ENCODE measurements at places on chromosomes 4 and X. TPM values are rescaled to one million over a fixed set of nuclear protein-coding genes. Genes with fewer than 3 reads are reported as not detected.

DNA sequence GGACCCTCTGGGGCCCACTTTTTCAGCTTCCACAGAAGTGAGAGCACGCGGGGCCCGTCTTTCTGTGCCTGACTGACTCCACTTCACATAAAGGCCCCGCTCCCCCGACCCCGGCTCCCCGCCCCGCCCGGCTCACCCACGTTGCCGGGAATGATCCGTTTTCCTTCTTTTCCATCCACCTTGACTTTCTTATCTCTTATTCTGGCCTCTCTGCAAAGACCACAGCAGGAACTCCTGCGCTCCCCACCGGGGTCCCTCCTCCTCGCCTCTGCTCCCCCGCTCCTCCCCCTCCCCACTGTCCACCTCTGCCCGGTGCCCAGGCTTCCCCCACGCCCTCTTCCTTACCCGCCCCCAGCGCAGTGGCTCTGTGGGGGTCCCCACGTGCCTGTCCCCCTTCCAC lies 54.2 kb upstream of the CLDN24 start:
- DNase-seq: no peak

DNA sequence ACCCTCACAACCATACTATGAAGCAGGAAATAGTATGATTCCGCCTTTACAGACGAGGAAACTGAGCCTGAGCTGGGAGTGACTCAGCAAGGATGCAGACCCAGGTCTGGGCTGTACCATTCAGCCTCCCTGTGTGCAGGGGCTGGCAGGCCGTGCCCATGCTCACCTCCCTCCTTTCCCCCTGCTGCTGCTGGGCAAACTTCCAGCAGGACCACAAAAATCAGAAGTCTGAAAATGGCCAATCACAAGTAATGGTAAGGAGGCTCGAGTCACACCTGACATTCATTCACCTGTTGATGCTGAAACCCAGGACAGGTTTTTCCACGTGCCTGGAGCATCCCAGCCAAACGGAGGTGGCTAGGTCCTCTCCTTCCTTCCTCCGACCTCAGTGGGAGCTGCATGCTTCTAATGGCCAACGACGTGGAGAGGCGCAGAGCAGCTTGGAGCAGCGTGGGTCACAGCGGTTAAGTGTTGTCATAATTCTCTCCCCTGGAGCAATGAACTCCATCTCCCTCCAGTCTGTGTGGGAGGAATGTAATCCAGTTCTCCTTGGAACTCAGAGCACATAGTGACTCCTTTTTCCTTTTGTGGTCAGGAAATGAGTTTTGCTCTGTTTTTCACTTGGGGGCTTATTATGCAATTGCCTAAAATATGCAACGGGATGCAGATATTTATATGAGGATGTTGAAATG lies 371.7 kb downstream of the BCOR start:
- no peak for DNase-seq

GRCh38 chr4:74335341-74336021 lies 27.2 kb downstream of the EPGN start:
- no peak for DNase-seq

GRCh38 chr4:107896158-107896645 lies 35.1 kb upstream of the CYP2U1 start:
- no peak for DNase-seq

DNA sequence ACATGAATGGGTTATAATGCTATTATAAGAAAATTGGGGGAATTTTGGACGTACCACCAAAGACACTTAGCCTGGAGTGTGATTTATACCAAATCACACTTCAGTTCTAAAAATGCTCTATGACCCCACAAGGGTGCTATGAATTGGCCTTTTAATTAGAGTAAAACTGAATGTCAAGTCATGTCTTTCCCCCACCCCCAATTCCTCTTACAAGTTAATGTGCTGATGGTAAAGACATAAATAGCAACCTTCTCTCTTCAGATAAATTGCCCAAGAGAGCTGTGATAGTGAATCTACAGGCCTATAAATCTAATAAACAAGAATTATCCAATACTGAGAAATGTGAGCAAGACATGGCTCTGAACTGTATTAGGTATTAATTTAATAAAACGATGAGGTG lies 78.8 kb downstream of the RNF150 start:
- DNase-seq: no peak

DNA sequence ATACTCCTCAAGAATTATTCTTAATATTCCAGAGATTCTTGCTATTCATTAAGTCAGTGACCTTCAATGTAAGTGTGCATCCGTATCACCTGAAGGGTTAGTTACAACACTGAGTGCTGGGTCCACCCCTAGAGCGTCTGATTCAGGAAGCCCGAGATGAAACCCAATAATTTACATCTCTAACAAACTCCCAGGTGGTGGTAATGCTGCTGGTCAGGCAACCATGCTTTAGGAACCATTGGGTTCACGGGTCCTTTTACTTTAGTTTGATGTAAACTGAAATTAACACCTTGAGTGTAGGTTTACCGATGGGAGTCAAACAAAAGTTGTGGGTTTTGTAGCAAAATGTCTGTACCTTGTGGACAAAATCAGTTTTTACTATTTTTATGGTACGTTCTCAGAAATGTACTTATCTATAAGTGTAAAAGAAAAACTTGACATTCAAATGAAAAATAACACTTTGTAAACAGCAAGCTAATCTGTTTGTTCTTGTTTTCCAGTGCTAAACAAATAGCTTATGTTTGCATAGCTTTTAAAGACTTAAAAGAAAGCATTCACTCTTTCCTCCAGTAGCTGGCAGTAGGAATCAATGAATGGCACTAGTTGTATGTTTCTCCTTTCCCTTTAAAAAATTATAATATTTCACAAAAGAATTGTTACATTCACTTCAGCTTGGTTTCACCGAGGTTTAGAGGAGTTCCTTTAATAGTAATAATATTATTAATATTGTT lies 32.7 kb downstream of the ACE2 start:
- DNase-seq: no peak

- no peak for DNase-seq
Observed at GRCh38 chr4:163609019-163609418, 114.5 kb downstream of the TMA16 start.

- DNase-seq: no peak
Observed at GRCh38 chrX:134026565-134027311, 41.3 kb upstream of the GPC3 start.

- no peak for DNase-seq
Observed at GRCh38 chr4:186148336-186148975, 42.9 kb upstream of the CYP4V2 start.

GRCh38 chr4:127880763-127881562 lies at the start of gene PLK4:
TSS of gene PLK4 (plus strand) at chr4:127880893. CDS start at chr4:127881135, 242 bp downstream.
- DNase-seq: peak; percentile 91

GRCh38 chr4:48841045-48841827 lies 10.3 kb downstream of the OCIAD1 start:
- DNase-seq: no peak

DNA sequence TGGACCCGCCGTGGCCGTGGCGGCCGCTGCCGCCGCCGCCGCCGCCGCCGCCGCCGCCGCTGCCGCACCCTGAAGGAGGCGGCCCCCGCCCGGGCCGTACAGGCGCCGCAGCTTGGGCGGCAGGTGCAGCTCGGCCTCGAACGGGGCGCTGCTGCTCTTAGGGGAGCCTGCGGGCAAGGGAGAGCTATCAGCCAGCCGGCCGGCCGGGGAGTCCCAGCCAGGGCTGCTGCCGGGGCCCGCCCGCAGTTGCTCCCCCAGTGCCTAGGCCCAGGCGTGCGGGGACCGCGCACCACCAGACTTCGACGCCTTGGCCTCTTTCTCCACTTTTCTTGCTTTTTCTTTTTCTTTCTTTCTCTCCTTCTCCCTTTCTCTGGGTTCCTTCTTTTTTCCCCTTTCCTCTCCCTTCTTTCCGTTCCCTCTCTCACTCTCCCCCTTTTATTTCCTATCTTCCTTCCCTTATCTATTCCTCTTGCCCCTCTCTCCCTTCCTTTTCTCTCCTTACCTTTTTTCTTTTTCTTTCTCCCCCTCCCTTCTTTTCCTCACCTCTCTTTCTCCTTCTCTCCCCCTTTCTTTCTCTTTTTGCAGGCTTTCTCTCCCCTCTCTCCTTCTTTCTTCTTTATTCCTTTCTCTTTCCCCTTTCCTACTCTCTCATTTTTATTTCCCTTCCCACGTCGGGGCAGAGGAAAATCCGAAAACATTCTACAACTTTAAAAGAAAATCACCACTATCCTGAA lies 2.0 kb downstream of the ARX start:
- no peak for DNase-seq

DNA sequence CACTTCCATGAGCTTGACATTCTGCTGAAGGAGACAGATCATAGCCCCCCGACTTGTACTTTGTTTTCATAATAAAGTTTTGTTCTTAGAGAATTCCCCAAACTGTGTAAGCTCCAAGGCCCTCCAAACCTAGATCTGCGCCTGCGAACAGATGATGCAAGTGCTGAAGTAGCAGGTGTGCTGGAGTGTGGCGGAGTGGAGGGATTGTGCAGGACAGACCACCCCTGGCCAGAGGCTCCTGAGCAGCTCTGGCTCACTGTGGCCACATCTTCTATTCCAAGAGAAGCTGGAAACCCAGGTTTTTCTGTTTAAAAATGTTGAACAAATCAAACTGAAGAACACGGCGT lies 46.4 kb downstream of the TBC1D14 start:
- DNase-seq: no peak

DNA sequence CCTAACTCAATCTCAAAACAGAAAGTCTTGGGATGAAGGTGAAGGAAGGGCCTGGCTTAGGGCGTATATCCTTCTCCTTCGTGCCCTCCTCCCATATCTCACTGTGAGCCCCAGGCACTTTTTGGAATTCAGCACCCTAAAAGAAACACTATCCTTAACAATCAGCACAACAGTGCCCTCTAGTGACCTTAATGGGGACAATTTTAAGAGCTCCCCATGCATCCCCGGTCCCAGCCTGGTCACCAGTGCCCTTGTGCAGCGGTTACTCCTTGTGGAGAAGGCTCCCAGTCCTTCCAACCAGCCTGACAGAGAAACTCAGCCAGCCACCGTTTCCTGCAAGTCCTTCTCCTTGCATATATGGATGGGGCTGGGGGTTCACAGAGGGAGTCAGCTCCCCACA lies 4.2 kb downstream of the PAK3 start:
- no peak for DNase-seq

DNA sequence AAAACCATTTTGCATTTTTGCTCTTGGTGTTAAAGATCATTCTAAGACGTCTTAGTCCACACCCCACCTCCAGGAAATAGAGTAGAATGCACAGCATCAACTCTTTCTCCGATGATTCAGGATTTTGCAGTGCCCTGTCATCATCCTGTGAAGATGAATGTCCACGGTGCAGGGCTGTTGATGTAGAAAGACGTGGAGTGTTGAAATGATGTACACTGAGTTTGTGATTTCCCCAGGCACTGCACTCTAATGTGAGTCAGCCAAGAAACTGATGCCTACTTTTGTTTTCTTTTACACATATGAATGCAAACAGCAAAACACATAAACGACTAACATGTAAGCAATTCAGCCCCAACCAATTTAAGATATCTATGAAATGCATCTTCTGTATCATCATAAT lies 10.5 kb downstream of the LGI2 start:
- DNase-seq: no peak

GRCh38 chr4:153448003-153448731 lies 18.0 kb upstream of the TMEM131L start:
- DNase-seq: no peak

DNA sequence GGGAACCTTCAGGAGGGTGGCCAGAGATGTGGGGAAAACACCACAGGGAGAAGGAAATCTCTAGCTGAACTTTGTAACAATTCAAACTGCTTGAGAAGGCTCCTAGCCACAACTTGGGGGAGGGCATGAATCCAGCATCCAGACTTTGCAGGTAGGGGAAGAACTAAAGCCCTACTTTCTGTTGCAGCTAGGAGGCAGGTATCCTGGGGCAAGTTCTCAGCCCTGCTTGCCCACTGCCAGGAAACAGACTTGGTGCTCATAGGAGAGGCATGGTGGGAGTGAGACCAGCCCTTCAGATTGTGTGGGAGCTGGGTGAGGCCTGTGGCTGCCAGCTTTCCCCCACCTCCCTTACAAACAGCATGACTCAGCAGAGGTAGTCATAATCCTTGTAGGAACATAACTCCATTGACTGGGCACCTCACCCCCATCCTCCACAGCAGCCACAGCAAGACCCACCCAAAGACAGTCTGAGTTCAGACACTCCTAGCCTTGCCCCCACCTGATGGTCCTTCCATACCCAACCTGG lies 209.5 kb upstream of the CPEB2 start:
- no peak for DNase-seq

DNA sequence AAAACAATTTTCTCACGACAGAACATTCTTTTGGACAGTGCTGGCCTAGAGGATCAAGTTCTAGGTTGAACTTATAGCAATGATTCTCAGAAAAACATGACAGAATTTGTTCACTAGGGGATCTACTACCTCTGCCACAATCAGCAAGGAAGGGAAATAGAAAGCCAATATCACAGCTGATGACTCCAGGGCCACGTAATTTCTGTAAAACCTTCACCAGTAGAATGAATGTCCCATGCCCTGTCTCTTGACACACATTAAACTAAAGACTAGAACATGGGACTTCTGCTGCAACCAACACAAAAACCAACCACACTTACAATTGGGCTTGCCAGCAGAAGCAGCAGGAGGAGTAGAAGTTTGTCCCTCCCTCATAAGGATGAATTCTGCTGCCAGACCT lies 86.0 kb upstream of the NPFFR2 start:
- DNase-seq: no peak

Gene NDP
- not detected for total RNA-seq

Gene SRPX2
- not detected for total RNA-seq

Gene PRR32
- not detected for total RNA-seq

Gene MPC1L
- total RNA-seq: not detected

Gene F8A1
- 44.3 TPM for total RNA-seq

Gene FGFR3
- 0.08 TPM for total RNA-seq

Gene PDCL2
- not detected for total RNA-seq

Gene LONRF3
- 5.8 TPM for total RNA-seq

Gene PPARGC1A
- not detected for total RNA-seq

Data from activated T-cell treated with anti-CD3 and anti-CD28 coated beads, Interleukin-2, amount 50 U/mL, for 4 hours (primary cell).